ENCODE measurements at places on chromosomes 11 and 22.
A peak's percentile ranks its signal among the peaks of the same experiment; 100 is the strongest.

- no peak for DNase-seq
Measured at GRCh38 chr11:67032830-67033551, 10.1 kb downstream of the SYT12 start.

DNA sequence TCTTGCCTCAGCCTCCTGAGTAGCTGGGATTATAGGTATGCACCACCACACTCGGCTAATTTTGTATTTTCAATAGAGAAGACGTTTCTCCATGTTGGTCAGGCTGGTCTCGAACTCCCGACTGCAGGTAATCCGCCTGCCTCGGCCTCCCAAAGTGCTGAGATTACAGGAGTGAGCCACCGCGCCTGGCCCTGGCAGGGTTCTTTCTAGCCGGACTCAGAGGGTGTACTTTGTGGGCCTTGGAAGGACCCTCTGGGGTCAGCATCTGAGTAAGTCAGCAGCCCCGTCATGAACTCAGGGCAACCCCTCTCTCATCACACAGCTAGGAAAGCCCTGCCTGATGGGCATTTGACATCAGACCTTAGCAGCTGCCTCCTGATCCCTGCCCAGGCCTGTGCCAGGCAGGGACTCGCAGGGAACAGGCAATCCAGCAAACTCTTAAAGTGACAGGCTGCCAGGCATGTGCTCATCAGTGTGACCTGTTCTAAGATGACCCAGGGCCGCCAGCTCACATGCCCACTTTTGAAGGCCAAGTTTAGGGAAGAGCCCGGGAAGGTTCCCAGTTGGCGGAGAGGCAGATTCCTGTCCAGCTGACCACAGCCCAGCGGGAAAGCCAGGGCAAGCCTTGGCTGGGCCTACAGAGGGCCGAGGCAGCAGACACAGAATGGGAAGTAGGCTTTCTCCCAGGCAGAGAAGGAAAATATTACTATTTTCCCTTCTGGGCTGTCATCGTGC, 92.9 kb downstream of the MORC2 start:
- no peak for DNase-seq

DNA sequence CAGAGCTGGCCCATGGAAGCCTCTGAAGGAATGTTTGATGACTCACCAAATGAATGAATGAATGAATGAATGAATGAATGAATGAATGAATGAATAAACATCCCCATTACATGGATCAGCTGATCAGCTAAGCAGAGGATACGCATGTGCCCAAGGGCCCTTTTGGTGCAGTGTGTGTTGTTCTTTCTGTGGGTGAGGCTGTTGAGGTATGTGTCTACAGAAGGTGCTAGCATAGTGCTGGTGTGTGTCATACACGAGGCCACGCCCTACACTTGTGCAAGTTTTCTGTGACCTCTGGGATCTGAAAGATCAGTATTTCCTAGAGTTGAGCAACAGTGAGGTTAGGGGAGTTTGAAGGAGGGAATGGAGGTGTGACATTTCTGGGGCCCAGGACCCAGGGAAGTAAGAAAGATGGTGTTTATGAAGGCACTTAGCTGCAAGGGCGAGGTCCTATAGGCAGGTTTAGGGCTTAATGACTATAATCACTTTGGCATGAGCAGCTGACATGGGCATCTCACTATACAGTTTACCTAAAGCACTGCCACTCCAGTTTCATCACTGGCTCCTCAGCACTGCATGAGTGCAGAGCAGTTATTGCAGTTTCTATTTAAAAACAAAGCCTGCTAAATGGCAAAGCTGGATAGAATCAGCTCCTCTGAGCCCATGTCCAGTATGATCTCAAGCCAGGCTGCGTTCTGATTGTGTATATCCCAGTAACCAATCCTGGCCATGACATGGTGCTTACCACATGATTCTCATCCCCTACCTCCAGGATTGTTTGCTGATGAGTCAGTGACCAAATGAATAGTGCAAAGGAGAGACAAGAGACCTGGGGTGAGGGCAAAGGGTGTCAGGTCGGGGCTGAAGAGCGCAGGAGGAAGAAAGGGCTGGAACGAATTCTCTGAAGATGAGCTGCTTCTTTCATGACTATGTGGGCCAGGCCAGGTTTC, 36.4 kb upstream of the E2F8 start:
- DNase-seq = no peak

GRCh38 chr11:72736452-72737069, 15.6 kb downstream of the ARAP1 start:
- peak; percentile 62 for DNase-seq

DNA sequence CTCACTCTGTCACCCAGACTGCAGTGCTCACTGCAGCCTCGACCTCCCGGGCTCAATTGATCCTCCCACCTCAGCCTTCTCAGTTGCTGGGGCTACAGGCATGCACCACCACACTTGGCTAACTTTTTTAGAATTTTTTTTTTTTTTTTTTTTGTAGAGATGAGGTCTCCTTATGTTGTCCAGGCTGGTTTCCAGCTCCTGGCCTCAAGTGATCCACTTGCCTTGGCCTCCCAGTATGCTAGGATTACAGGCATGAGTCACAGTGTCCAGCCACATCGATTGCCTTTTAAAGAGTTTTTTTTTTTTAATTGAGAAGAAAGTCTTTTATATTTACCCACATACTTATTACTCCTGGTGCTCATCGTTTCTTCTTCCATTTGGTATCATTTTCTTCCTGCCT, 30.0 kb downstream of the PARVG start:
- no peak for DNase-seq

DNA sequence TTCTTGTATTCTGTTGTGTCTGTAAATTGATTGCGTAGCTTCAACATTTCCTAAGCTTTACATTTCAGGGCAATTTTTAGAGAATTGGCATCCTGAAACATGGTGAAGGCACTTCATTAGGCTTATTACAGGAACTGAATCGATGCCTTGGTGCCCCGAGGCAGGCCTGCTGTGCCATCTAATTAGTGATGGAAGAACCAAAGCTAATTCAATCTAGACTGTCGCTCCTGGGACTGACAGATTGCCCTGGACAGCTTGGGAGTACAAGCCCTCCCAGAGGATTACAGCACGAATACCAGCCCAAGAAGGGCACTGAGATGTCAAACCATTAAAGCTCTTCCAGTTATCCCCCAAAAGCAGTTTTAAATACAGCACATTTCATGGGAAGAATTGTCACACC, 243.2 kb upstream of the ZC3H12C start:
- DNase-seq = no peak

- DNase-seq = no peak
Measured at GRCh38 chr11:66224226-66224855, 44.1 kb upstream of the RAB1B start.
